ENCODE measurements at places on chromosomes 1 and 21.

DNA sequence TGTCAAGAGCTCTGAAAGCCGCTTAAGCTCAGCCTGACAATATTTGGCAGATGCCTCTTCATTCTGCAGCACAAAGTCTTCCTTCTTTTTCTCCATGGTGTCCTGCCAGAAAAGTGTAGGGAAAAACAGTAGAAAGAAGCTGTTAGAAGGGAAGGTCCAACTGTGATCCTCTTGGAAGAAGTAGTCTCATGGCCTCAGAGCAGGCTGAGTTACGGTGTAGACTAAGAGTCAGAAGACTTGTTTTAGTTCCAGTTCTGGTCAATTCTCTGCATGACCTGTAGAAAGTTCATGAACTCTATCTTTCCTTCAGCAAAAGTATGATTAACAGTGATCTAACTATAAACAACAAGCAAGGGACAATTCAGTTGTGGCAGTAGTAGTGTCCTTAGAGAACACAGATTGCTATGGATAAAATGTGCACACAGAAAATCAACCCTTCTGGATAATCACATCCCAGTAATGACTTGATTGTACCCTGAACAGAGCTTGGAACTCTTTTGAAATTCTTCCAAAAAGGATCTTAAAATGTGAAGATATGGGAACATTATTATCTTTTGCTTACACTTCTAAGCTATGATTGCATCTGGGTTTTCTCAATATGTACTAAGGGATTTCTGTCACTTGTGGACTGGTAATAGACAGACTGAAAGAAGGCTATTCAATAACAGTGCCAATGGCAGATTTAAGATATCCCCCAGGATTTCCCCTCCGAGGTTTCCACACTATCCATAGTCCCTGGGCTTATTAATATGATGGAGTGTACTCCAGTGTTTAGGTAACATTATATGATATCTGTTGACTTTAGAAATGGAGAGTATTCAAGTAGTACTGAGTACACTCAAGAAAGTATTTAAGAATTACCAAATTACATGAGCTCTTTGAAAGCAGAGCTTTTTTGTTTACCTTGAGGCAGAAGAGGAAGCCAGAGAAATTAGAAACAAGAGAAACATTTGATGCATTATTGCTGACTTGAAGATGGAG lies 22.1 kb upstream of the GBP2 start:
- DNase-seq: no peak

DNA sequence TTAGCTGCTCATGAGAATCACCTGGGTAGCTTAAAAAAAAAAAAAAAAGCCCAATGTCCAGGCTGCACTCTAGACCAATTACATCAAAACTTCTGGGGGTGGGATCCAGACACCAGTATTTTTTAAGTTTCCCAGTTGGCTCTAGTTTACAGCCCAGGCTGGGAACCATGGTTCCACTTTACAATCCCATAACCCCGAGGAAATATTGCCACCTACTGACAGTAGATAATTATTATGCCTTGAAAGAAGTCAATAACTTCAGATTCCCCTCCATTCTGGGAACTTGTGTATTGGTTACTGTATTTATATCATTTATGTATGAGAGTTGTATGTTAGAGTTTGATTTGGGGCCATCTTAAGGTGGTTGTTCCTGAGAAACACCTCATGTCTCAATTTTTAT lies 100.2 kb downstream of the SPATA46 start:
- peak; percentile 46 for DNase-seq

GRCh38 chr1:58345215-58346035 lies 201.1 kb downstream of the OMA1 start:
- no peak for DNase-seq

- peak; percentile 37 for DNase-seq
Measured at GRCh38 chr1:45945426-45945825, 142.0 kb downstream of the MAST2 start.

- no peak for DNase-seq
Measured at GRCh38 chr1:232034556-232034955, 408.0 kb downstream of the DISC1 start.

- no peak for DNase-seq
Measured at GRCh38 chr1:5734414-5734813, 257.8 kb downstream of the NPHP4 start.

DNA sequence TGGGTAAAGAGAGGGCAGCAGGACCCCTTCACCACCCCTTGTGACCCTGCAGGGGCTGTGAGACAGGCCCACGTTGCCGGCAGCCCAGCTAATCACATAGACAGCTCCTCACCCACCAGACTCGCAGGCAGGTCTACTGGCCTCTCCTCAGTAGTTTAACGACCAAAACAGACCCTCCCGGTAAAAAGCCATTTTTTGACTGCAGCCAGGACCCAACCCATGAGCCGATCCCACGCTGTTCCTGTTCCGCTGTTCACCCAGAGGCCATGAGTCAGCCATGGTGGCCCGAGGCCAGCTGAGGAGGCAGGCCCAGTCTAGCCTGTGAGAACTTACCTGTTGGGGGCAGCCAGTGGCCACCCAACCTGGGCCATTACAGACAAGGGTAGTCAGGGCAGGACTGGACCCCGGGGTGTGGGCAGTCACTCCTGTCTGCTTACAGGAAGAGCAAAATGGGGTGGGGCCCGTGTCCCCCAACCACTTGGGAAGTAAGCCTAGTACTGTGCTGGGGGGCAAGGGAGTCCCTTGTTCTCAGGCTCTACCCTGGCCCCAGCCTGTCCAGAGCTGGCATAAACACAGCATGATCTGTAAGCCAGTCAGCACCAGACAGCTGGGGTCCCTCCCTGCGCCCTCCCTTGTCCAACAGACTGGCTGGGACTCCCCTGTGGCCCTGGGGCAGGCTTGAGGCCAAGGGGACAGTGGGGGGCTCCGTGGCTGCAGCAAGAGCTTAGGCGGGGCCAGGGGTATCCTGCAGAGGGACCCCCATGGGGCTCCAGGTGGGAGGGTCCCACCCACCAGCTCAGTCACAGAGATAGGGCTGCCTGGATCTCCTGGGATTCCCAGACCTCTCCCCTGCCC lies 61.9 kb downstream of the WNT9A start:
- no peak for DNase-seq

- DNase-seq: no peak
Measured at GRCh38 chr1:111825217-111825616, 69.5 kb downstream of the DDX20 start.

DNA sequence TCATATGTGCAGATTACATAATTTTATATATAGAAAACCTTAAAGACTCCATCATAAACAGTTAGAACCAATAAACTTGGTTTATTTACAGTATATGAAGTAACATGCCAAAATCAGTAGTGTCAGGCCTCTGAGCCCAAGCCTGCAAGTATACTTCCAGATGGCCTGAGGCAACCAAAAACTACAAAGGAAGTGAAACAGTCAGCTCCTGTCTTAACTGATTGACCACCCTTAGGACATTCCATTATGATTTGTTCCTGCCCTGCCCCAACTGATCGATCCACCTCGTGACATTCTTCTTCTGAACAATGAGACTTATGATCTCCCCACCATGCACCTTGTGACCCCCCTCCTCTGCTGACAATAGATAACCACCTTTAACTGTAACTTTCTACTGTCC lies 630.3 kb downstream of the AMY1C start:
- DNase-seq: no peak

GRCh38 chr1:183022202-183023145 lies 746 bp upstream of the LAMC1 start:
- peak; percentile 99 for DNase-seq

DNA sequence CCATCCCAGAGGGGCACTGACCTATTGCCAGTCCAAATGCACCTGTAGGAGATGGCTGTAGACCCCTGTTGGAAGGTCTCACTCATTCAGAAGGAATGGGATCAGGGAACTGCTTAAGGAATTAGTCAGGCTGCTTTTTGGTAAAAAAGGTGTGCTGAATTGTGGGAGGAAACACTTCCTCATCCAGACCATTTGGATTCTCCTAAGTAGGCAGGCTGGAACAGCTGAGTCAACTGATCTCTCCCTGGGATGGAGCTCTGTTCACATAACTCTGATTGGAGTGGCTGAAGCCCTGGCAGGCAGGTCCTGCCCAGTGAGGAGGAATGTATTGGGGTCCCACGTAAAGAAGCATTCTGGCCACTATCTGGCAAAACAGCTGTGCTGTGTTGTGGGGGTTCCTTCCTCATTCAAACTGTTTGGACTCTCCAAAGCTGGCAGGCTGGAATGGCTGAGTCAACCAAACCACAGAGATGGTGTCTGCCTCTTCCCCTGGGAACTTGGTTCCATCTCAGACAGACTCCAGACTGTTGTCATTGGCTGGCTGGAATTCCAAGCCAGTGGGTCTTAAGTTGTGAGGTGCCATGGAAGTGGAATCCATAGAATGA lies 70.7 kb upstream of the PDC start:
- no peak for DNase-seq

- no peak for DNase-seq
Measured at GRCh38 chr1:197250616-197251015, 17.4 kb upstream of the CRB1 start.

DNA sequence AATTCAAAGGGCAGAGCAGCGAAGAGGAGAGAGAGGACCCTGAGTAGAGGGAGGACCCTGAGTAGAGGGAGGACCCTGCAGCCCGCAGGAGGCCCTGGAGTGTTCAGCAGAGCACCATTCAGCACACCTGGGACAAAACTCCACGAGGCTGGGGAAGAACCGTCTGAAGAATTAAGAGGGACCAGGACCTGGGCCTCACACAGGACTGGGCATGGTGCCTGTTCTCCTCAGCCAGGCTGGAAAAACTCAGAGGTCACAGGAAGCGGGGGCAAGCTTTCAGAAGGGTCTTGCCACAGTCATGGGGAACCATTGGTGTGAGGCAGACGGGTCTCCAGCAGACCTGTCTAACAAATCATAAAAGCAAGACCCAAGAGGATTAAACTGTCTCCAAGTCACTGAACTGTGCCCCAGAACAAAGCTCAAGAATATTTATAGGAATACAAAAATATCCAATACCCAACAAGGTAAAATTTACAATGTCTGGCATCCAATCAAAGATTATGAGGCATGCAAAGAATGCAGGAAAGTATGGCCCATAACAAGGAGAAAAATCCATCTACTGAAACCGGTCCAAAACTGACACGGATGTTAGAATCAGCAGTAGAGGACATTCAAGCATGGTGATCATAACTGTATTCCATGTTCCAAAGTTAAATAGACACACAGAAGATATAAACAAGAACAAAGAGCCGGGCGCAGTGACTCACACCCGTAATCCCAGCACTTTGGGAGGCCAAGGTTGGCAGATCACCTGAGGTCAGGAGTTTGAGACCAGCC lies 30.6 kb downstream of the MORN1 start:
- peak; percentile 57 for DNase-seq

DNA sequence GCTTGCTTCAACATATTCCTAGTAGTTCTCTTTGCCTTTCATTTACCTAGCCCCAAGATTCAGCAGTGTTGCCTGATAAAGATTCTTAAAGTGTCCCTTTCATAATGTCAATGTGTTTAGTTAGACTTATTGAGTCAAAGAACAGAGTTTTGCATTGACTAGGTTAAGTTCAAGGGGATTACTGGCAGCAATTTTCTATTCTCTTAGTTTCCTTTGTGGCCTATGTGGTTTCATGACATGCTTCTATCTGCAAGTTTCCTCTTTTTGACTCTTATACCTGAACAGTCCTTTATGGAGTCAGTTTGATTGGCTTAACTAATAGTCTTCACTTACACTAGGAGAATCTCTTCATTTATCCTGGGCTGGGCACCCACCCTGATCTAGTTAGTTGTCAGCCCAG lies 151.3 kb downstream of the ADGRL4 start:
- no peak for DNase-seq

GRCh38 chr1:167566766-167567165 lies 13.2 kb upstream of the CREG1 start:
- DNase-seq: no peak

GRCh38 chr1:16625497-16626408 lies 12.4 kb upstream of the NBPF1 start:
- no peak for DNase-seq

DNA sequence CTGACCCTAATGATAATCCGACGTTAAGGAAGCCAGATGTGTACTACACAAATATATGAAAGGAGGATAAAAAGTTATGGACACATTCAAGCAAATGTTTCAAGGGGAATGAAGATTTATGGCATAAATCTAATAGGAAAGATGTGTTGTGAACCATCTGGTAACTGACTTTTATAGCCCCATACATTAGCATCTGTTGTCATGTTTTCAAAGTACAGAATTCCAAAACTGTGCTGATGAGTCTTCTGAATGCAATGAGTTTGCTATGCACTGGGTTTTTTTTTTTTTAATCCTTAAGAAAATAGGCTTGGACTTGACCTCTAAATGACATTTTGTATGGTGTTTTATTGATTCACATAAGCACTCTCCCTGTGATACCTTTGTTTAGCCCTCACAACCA lies 158.5 kb upstream of the ESRRG start:
- no peak for DNase-seq

DNA sequence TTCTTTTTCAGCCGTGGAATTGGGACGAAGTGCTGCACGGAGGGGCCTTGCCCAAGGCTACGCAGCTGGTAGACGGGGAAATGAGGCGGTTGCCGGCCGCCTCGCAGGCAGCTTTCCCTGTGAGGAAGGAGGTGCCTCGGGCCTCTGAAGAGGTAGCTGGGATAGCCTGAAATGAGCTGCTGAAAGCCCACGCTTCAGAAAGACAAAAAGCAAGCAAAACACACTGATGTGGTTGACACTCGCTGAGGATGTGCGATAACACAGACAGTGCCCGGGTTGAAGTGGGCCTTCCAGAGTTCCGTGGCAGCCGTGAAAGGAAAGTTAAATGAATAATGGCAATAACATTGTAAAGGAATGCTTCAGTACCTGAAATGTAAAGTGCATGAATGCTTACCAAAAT lies 47.2 kb downstream of the S1PR1 start:
- DNase-seq: no peak

DNA sequence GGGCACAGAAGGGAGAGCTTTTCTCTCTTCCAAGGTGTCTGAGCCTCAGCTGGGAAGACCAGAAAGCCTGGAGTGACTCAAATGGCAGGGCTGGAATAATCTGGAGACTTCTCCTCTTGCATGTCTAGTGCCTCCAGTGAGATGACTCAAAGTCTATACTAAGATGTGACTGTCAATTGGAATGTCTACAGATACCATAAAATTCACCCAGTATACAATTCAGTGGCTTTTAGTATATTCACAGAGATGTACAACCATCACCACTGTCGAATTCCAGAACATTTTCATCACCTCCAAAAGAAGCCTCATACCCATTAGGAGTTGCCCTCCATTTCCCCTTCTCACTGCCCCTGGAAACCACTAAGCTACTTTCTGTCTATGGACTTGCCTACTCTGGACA lies 47.9 kb upstream of the CNN3 start:
- DNase-seq: no peak

DNA sequence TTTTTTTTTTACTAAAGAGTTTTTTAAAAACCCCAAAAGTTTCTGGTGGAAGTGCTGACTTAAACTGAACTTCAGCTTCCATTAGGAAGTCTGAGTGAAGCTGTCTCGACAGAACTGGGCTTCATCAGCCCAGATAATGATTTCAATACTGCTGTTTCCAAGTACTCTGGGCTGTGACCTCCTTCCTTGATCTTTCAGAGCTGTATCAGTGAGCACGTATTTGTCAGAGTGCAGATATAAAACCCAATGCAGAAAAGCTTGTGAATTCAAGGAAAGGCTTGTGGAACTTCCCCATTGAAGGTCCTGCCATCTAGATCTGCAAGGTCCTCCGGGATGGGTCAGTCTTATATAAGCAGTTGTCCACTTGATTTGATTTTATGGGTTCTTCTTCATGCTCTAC lies 50.1 kb upstream of the RGS21 start:
- DNase-seq: no peak

- DNase-seq: no peak
Measured at GRCh38 chr1:21614419-21615115, 54.6 kb downstream of the RAP1GAP start.

All from dermis microvascular lymphatic vessel endothelial cell (primary cell).